Sigmoid colon (tissue), 7 donors: ENCODE measurements at places on chromosomes 7 and 10. TPM values are rescaled to one million over a fixed set of nuclear protein-coding genes. Genes with fewer than 3 reads are reported as not detected.

The PLEKHS1 gene
- not detected for total RNA-seq

DNA sequence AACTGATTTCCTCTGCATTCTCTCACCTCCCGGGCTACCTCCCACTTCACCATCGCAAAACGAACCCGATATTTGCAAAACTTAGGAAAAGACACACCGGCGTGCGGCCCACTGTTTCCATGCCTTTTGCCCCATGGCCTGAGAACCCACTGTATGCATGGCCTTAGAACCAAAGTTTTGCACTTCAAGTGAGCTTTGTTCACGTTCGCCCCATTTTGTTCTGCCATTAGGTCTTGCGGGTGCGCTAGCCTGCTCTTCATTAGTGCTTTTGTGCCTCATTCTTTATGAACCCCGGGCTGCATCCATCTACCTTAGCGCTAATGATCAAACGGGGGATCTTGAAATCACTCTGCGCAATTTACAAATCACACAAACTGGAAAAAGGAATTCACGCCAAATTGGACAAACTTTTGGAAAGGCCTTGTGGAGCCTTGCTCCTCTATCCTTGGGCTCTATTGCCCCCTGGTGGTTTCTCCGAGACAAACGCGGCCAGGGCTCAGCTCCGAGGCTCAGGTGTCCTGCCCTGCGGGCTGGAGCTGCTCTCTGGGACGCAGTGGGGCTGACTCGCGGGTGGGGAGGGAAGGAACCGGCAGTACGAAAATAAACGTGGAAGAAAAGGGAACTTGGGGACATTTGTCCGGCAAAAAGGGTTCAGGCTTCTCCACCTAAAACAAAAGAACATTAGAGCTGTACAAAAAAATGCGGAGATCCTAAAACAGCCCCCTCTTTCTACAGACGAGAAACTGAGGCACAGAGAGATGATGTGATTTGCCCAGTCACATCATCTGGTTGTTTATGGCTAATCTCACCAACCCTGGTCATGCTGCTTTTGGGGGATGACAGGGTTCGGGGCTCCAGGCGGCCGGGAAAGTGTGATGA, 300.4 kb upstream of the NFE2L3 start:
- DNase-seq = peak; percentile 94

- DNase-seq = no peak
Measured at GRCh38 chr7:123548406-123548805, 9.2 kb downstream of the NDUFA5 start.

The ZNF467 gene
- total RNA-seq = 9.4 TPM

The CRHR2 gene
- total RNA-seq = not detected

- no peak for DNase-seq
Measured at GRCh38 chr7:47902013-47902412, 46.3 kb downstream of the PKD1L1 start.
